CD4-positive, alpha-beta T cell treated with Interleukin-12 subunit alpha and Interleukin-12 subunit beta, for 1 hour (primary cell): ENCODE measurements at places on chromosomes 1 and 21.

- DNase-seq = no peak
These were observed 90.1 kb downstream of the CDC42BPA start for GRCh38 chr1:227228201-227228600.

- DNase-seq = no peak
These were observed 214.1 kb upstream of the USP24 start for GRCh38 chr1:55428944-55429931.

- no peak for DNase-seq
These were observed 248.9 kb upstream of the HOOK1 start for GRCh38 chr1:59565611-59566410.

DNA sequence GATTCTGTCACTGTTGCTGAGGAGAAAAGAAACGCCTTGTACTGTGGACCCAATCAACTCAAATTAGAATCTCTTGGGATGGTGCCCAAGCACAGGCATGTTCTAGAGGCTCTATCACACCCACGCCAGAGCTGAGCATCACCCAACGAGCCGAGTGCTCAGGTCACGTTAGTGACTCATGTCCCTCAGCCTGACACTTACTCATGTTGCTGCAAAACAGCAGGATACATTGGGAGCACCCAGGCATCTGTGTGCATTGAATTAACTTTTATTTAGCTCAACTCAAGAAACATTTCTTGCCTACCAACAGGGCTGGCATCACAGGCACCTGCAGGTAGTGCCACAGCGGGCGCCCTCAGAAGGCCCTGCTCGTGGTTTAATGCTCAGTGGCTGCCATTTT, 149.8 kb downstream of the ETS2 start:
- DNase-seq = no peak

DNA sequence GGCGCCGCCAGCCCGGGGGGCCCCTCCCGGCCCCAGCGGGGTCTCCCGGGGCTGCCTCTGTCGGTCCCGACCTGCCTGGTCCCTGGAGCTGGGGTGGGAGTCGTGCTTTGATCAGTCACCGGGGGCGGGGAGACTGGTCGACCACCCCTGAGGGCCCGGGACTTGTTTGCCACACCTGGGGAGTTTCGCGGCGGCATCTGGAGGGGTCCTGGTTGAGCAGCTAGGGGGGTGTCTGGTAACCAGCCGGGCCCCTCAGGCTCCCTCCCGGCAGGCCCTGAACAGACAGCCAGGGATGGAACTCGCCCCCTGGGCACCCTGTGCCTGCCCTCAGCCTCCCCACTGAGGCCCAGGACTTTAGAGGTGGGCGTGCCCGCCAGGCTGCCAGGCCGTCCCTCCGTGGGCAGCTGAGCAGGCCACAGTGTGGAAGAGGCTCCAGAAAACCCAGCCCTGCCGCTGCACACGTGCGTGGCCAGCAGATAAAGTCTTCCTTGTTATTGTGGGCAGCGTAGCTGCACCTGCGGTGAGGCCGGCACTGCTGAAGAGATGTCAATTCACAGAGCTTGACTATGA, 13.3 kb upstream of the SAMD11 start:
- DNase-seq = no peak

DNA sequence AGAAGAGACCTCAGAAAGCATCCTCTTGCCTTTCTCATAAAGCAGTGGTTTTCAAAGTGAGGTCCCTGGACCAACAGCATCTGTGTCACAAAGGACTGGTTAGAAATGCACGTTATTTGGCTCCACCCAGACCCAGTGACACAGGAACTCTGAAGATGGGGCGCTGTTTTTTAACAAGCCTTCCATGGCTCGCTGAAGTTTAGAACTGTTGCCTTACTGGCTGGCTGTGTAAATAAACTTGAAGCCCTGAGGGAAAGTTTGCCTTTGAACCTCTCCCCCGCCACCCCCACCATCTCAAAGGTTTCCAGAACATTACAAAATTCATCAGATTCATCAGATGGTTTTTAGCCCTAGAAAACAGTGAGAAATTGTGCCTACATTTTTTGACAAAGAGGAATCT, 21.8 kb upstream of the IKBKE start:
- no peak for DNase-seq

DNA sequence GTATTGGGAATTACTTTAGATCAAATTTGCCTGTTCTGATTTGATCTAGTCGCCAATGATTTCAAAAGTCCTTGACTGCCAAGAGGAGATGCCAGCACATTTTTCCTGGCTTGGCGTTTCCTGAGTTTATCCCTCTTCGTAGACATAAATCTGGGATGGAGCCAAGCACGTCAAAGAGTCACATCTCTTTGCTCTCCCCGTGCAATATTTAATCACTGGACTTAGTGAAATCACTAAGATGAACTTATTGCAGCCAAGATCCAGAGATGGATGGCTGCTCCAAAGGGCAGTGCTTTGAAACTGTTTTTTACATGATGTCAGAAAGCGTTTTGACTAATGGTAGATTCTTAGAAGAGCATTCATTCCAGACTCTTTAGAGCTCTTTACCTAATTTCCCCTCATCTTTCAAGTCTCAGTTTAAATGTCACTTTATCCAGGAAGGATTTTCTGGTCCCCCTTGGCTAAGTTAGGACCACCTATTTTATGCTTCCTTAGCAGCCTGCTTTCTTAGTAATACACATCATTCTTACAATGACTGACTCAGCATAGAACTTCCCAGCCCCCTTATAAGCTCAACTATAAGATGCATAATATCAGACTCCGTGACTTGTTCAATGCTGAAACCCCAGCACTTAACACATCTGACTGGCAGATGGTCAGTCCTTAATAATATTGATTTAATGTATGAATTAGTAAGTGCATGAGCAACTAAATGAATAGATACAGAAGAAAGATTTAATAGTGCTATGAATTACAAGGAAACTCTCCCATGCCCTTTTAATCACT, 94.4 kb upstream of the GREM2 start:
- no peak for DNase-seq

- no peak for DNase-seq
These were observed 63.9 kb downstream of the SYF2 start for GRCh38 chr1:25168193-25169071.

- DNase-seq = no peak
These were observed 17.2 kb downstream of the PKN2 start for GRCh38 chr1:88701275-88701674.

DNA sequence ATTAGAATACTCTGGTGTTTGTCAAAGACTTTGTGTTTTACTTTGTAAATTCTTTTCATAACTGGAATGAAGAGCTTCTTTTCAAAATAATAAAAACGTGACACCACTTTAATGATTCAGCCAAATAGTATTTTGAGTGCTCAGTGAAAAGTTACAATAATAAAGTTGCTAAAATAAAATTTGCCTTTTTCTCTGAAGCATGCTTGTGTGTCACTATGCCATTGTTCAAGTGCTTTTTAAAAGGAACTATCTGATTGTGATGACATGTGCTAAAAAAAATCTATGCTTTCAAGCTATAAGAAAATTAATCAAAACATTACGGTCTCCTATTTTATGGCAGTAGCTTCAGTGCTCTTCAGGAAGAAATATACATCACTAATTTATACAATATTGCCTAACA, 1290.5 kb upstream of the B3GALT2 start:
- DNase-seq = no peak

DNA sequence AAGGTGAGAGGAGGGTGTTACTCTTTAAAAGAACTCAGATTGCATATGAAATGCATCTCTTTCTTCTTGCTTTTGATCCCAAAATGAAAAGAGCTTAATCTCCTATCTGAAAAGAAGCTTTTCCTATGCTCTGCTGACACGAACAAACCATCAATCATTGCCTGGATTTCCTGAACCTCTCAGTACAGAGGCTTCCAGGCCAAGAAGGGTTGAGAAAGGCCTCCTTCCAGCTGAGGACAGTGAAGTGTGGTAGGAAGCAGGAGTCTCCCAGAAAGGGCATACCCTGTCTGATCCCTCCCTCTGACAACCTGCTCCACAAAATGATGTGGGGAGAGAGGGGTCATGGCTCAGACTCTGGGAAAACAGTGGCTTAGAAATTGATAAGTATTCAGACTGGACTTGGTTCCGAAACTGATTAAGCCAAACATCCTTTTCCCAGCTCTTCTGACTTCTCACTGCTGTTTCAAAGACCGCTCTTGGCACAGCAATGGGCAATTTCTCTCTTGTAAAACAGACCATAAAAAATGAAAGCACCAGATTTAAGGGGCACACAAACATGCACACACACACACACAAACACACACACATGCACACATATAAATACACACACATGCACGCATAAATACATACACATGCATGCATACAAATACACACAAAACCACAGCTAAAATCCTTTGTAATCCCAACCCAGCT, 310.3 kb downstream of the SIPA1L2 start:
- DNase-seq = no peak

DNA sequence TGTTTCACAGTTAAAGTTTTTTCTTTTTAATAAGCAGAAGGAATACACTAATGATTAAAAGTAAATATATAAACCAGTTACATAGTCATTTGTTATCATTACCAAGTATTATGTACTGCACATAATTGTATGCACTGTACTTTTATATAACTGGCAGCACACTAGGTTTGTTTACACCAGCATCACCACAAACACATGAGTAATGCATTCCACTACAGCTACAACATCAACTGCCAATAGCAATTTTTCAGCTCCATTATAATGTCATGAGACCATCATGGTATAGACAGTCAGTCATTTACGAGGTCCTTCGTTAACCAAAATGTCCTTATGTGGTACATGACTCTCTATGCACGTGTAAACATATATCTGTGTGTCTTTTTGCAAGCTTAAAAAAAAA, 35.2 kb downstream of the SCYL3 start:
- DNase-seq = no peak

- DNase-seq = no peak
These were observed 448 bp downstream of the GATAD2B start for GRCh38 chr1:153922076-153922971.

GRCh38 chr1:107524301-107524700, 383.5 kb downstream of the NTNG1 start:
- DNase-seq = no peak

- no peak for DNase-seq
These were observed 67.8 kb downstream of the PCSK9 start for GRCh38 chr1:55107101-55107500.

DNA sequence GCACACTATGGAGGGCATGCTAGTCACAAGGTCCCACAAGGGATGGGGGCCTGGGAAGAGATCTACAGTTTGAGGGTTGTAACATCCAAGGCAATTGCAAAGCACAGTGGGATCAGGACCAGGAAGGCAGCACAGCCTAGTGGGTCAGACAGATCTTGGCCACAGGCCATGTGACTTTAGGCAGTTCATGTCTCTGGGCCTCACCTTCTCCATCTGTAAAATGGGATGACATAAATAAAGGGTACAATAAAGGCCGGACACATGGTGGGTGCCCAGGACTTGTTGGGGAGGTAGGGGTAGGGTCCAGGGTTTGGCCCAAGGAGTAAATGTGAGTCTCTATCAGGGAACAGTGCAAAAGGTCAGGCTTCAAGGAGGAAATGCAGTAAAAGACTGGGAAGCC, 18.1 kb upstream of the IGSF21 start:
- DNase-seq = no peak

- no peak for DNase-seq
These were observed 1.6 kb downstream of the ST6GALNAC5 start for GRCh38 chr1:76868916-76869315.

- DNase-seq = no peak
These were observed 126.1 kb downstream of the TRABD2B start for GRCh38 chr1:47870946-47871676.

GRCh38 chr1:26169198-26169554, 413 bp upstream of the C1orf232 start:
- DNase-seq = no peak

GRCh38 chr1:3350506-3351261, 103.8 kb upstream of the ARHGEF16 start:
- no peak for DNase-seq

DNA sequence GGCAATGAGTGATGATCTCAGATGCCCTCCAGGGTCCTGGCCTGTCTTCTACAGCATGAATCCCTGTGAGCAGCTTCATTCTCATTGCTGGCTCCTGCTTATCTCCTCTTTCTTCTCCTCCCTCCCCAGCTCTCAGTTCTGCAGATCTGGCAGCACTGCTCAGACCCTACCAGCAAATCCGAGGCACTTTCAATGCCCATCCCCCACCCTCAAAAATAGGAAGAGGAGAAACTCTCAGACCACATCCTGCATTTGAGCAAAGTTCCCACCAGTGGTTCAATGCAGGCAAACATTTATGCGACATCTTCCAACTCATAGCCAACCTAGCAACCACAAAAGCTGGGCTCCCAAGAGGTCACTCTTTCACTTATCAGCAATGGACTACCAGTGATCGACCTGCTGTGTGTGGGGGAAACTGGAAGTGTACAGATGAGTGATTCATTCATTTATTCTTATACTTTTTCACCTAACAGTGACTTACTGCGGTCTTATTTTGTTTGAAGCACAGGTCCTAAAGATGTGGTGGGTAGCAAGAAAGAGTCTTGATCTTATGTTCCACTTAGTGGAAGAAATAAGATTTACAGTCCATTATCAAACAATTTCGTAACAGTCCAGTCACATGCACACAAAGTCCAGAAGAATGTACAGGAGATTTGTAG, 5.8 kb upstream of the CHI3L2 start:
- peak; percentile 70 for DNase-seq

DNA sequence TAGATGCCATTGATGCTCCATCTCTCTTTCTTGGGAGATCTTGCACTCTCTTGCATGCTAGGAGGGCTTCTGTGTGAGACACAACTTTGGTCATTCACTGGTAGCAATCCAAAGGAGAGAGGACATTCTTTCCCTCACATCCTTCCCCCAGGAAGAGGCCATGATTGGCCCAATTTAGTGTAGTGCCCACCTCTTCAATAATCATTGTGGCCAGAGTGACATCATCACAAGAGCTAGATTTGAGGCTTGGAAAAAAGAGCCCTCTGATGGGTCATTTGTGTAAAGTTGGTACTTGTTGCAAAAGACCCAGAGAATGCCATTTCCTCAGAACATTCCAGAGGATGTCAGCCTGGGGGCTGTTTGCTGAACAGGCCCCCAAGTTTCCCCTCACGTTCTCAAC, 30.2 kb downstream of the S100A6 start:
- no peak for DNase-seq

GRCh38 chr1:229027622-229028182, 243.2 kb upstream of the RAB4A start:
- peak; percentile 30 for DNase-seq

- DNase-seq = peak; percentile 37
These were observed 1.9 kb downstream of the TTF2 start for GRCh38 chr1:117061986-117062415.

GRCh38 chr21:37364722-37365121, 1.9 kb upstream of the DYRK1A start:
- no peak for DNase-seq

DNA sequence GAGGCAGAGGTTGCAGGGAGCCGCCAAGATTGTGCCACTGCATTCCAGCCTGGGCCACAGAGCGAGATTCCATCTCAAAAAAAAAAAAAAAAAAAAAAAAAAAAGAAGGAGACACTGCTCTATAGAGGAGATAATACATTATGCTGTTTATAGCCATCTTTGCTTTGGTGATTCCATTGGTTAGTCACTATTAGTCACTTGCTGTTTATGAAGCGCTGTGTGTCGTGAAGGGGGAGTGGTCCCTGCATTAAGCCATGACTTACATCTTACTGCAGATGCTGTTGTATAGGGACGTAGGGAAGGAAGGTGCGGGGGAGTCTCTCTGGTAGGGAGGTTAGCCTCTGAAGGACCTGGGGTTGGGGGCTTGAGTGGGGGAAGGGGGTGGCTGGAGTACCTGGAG, 48.3 kb downstream of the HUNK start:
- DNase-seq = no peak

GRCh38 chr1:50108497-50109059, at the start of gene ELAVL4:
ELAVL4 (plus strand) TSS chr1:50108920; CDS start chr1:50109190, 270 bp downstream.
- DNase-seq = no peak

GRCh38 chr1:3642919-3643675, 6.8 kb downstream of the WRAP73 start:
- DNase-seq = no peak

GRCh38 chr21:17768840-17769446, 50.2 kb downstream of the C21orf91 start:
- no peak for DNase-seq
